GOT3 (cell line): ENCODE measurements at places on chromosomes 3 and 15.
A peak's percentile ranks its signal among the peaks of the same experiment; 100 is the strongest.

DNA sequence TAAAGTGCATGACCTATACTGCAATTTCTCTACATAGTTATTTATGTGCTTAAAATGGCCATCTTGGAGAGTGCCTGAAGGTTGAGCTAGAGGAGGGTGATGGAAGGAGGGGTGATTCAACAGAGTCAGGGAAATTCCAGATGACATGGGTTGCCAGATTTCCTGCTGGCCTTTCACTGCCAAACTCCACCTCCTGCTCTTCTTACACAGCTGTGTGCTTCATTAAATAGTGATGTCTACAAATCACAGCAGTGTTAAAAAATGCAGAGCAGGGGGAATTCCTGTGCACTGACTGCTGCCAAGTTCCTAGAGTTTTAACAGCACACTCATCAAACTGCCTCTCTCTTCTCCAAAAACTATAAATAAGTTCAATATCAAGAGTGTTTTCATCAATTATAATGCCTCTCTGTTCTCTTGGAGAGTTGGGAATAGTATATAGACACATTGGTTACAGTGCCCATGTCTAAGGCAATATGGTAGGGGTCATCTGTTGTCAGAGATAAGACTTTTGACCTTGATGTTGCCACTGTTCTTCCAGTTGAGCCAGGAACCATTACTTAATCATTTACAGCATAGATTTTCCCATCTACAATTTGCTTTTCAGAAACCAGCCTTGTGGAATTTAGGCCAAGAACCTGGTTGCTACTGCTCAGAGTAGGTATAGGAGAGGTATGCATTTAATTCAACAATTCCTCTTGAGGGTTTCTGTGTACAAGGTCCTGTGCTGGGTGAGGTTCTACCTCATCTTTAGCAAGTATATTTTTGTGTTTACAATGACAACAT, 79.6 kb downstream of the TP63 start:
- peak; percentile 51 for DNase-seq

DNA sequence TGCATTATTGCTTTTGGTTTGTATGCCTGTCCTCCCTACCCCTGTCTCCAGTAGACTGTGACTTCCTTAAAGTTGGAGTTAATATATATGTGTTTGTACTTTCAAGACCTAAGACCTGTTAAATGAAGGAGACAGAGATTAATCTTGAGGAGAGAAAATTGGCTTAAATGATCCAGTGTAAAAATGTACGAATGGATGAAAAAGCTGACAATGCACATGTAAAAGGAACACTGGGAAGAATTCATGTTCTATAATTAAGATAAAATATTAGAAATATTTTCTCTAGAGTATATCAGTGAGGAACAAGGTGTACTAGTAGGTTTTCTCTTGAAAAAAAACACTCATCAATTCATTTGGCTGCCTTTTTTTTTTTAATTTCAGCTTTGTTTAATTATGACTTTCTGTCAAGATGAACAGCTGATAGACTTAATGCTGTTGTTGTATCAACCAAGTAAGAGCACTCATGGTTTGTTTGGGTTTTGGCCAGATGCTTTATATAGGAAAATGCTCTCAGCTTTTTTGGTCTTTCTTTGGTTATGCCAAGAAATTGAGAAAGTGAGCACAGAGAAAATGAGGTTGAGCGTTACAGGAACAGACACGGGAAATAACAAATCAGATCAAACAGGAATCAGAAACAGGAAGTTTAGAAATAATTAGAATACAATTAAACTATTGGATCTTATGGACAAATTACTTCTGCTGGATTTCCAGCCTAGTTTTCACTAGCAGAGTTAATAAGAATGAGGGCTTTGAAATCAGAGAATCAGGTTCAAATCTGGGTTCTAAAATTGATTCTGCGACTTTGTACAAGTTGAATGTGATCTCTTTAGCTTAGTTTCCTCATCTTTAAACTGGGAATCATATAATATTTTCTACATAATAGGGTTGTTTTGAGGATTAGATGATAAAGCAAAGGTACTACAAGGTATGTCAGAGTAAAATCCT, 38.3 kb upstream of the AADAC start:
- DNase-seq, result no peak

DNA sequence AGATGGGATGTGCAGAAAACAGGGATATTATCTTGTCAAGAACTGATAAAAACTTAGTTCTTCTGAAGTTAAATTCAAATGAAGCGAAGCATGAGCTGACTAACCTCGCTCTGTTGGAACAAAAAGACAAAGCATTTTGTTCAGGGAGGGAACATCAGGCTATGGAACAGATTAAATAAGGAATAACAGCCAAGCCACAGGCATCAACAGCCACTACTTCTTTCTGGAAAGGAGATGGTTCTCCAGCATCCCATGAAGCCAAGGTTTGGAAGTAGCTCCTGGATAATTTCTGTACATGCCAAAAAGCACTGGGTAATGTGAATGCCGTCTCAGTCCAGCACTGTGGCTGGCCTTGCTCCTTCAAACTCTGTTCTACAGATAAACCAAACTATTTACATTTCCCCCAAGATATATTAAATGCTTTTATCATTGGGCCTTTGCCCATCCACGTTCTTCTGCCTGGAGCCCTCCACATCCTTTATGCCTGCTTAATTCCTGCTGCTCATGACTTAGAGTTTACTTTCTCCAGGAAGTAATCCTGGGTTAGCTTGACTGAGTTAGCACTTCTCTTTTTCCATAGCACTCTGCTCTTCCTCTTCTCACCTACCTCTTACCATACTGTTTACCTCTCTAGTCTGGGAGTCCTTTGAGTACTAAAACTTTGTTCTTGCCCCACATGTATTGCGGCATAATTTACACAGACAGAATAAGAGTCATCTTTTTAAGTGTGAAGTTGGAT, 232.0 kb downstream of the CLSTN2 start:
- no peak for DNase-seq

DNA sequence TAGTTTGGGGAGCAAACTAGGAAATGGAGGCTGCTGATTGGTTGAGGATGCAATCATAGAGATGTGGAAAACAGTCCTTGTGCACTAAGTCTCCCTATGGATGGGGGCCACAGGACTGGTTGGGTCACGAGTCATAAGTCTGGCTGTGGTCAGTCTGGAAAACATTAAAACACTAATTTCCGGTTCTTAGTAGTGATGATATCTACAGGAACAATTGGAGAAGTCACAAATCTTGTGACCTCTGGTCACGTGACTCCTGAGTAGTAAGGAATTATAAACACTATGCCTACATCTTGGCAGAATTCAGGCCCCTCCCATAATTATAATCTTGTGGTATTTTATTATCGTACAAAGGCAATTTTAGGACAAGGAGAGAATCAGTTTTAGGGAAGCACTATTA, 317.3 kb upstream of the ARPP21 start:
- no peak for DNase-seq

DNA sequence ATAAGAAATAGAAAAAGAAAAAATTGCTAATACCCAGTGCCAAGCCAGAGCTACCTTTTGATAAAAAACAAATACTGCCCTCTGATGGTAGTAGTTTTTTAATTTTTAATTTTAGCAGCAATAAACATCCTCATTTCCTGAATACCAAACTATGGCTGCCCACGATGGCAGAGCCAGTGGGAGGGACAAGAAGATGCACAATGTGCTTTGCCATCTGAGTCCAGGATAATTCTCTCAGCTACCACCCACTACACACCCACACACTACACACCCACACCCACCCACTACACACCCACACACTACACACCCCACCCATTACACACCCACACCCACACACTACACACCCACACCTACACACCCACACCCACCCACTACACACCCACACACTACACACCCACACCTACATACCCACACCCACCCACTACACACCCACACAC, 17.8 kb downstream of the CEP19 start:
- no peak for DNase-seq

GRCh38 chr3:56096999-56097398, 371.3 kb downstream of the ERC2 start:
- DNase-seq, result no peak

GRCh38 chr3:25469558-25469957, 41.5 kb downstream of the RARB start:
- no peak for DNase-seq

DNA sequence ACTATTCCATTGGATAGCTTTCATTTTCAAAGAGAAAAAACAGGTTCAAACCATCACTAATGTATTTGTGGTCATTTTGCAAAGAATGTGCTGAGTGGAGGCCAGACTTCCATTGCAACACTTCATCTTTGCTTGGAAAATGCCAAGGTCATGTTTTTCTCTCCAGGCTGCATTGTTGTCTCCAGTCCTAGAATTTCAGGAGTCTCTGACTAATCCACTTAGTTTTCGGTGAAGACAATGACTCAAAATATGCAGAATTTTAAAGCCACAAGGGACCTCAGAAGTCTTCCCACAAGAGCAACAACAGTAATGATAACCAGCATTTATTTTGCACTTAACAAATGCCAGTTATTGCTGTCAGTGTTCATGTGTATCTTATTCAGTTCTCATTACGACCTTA, 277.0 kb downstream of the RYR3 start:
- DNase-seq, result no peak

GRCh38 chr3:35640190-35641165, 1.2 kb downstream of the ARPP21 start:
- DNase-seq, result no peak

GRCh38 chr3:171977860-171978259, 61.5 kb upstream of the FNDC3B start:
- DNase-seq, result no peak

DNA sequence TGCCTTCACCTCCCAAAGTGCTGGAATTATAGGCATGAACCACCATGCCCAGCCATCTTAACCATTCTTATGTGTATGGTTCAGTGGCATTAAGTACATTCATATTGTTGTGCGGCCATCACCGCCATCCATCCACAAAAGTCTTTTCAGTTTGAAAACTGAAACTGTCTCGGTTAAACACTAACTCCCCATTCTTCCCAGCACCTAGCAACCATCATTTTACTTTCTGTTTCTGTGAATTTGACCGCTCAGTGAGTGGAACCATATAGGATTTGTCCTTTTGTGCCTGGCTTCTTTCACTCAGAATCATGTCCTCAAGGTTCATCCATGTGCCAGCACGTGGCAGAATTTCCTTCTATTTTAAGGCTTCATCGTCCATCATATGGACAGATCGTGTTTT, 5.8 kb downstream of the MCM2 start:
- no peak for DNase-seq

DNA sequence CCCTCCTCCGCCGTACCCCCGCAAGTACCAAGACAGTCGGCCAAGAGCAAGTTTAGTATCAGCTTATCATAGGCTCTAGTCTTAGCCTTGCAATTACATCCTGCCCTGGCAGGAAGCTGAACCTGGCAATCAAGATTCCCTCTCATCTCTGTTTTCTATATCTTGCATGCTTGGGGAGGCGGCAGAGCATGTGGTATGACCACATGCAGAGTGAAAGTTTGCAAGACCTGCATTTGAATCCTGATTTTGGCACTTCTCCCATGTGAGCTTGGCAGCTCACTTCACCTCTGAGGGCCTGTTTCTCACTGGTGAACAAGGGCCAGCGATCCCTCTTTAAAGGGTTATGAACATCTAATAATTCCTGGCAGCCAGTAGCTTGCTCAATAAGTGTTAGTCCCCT, 106.1 kb upstream of the FRMD4B start:
- DNase-seq, result no peak

- DNase-seq, result no peak
Observed at GRCh38 chr15:43378601-43379000, 7.7 kb downstream of the TUBGCP4 start.

GRCh38 chr3:86244905-86245304, 746.0 kb downstream of the VGLL3 start:
- DNase-seq, result no peak

DNA sequence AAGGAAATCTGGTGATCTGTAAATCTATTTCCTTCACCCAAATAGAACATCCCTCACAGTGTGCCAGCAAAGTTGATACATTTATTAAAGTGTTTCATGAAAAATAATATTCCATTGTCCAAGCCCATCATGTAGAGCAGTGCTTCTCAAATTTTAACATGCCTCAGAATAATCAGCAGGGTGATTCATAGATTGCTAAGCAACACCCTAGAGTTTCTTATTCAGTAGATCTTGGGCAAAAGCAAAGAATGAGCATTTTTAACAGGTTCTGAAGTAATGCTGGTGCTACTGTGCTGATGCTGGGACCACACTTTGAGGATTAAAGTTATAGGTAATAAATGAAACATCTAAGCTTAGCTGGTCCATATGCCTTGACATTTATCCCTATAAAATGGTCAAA, 210.5 kb downstream of the ZIC4 start:
- DNase-seq, result no peak

GRCh38 chr3:122661633-122662032, 19.0 kb upstream of the PARP14 start:
- no peak for DNase-seq

DNA sequence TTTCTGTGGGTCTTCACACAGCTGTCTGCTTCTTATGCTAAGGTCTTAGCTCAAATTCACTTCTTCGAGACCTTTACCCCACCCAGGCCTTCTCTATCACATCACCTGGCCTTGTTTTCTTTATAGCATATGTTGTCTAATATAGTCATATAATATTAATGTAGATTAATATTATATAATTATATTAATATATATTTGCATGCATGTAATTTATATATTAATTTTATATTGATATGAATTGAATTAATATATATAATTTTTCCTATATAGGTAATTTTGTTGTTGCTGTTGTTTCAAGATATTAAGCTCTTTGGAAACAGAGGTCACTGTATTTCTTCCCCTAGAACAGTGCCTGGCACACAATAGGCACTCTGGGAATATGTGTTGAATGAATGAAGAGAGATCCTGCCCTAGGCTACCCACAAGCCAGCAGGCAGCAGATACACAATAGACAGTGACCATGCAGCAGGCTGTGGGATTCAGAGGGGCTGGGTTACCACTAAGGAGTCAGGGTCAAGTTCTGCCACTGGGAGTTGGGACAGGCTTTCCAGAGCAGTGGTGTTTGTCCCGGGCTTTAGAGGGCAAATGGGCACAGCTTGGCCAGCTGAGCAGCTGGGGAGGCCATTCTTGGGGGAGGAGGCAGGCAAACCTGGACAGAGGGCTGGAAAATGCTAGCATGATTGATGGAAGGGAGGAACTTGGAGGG, 126.3 kb downstream of the DNAJB8 start:
- no peak for DNase-seq

DNA sequence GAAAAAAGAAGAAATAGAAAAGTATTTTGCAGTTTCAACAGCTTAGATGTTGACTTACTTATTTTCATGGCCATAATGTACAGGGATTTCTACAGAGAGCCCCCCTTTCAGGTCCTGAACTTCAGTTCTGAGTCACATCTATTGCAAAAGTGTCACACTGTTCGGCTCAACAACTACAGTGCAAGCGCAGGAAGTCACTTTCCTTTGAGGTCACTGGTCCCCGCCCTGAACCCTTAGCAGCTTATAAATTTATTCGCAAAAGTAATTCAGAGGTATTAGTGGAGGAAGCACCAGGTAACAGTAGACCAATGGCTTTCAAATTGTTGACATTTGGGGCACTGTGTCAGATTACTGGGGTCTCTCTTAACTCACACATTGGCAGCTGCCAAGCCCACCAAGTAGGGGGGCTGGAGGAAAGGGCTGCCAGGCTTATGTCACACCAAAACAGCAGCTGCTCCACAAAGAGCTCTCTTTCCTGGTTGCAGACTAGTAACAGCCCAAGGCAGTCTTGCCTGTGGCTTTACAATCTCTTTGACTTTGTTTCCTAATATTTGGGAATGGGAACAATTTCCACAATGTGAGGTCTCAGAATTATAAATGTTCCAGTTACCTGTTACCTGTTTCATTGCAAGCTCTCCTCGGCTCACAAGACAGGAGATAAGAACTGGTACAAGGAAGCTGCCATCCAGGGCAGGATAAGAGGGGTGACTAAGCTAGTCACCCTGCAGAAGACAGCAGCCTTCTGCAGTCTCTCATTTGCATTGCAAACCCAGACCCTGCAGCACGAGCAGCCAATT, 130.2 kb upstream of the STRIT1 start:
- DNase-seq, result no peak

GRCh38 chr3:8524656-8525399, 23.2 kb downstream of the LMCD1 start:
- no peak for DNase-seq
